ENCODE measurements at places on chromosomes 6 and 20.

DNA sequence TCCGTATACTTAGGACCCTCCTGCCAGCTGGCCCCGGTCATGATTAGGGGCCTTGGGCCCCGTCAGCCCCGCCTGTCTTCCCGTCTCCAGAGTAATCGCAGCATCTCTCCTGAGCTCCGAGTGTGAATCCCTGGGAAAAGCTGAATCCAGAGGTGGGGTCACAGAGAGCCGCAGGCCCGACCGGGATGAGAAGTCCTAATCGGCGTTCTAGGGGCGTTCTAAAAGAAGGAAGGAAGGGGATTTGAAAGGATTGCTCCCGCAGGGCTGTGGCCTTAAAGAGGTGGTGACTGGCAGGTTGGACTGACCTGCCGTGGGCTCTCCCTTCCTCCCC, 371 bp downstream of the HMGN4 start:
- no peak for DNase-seq

GRCh38 chr6:51959744-51960383, 127.5 kb downstream of the PKHD1 start:
- DNase-seq, result peak; percentile 20

GRCh38 chr6:27138837-27139755, 108.4 kb upstream of the PRSS16 start:
- DNase-seq, result peak; percentile 16

DNA sequence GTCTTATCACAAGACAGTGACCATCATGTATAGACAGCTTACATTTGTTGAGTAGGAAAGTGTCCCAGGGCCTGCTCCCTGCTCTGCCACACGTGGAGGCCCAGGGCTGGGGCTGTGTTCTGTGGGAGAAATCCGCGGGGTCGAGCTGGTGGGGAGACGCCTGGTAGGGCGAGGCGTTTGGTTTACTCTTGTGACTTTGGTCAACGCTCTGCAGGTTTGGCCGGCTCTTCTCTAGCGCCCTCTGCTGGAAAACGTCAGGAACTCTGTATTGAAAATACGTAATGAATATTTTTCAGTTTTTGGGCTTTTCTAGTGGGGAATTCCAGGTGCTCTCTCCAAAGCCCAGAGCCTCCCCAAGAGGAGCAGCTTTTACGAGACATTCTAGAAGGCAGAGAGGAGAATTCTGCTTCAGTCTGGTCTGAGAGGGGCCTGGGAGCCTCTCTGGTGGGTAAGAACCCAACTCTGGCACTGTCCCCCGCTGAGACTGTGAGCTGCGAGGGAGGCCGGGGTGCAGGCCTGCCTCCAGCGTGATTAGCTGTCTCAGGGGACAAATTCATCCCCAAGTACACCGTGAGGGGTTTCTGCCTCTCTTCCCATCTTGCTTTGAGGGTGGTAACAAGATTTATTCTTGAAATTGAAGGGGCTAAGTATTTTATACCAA, 112.6 kb upstream of the RALGAPA2 start:
- DNase-seq, result no peak

DNA sequence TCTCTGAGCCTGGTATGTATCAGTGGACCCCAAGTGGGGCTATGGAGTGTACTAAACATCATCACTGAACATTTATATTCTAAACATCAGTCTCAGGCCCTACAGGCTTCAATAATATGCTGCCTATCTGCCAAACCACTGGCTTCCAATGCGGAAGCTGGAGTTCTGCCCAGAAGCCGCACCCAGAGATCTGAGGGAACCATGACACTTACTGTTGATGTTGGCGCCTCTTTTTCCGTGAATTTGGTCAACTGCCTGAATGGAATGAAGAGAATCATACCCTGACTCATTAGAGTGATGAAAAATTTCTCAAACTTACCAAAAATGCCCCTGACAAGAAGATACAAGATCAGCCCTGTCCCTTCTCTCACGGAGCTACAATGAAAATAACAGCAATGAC, 66.2 kb downstream of the SLC22A23 start:
- DNase-seq, result peak; percentile 99

- DNase-seq, result no peak
These were observed 301.2 kb downstream of the RNGTT start for GRCh38 chr6:88662163-88662580.

DNA sequence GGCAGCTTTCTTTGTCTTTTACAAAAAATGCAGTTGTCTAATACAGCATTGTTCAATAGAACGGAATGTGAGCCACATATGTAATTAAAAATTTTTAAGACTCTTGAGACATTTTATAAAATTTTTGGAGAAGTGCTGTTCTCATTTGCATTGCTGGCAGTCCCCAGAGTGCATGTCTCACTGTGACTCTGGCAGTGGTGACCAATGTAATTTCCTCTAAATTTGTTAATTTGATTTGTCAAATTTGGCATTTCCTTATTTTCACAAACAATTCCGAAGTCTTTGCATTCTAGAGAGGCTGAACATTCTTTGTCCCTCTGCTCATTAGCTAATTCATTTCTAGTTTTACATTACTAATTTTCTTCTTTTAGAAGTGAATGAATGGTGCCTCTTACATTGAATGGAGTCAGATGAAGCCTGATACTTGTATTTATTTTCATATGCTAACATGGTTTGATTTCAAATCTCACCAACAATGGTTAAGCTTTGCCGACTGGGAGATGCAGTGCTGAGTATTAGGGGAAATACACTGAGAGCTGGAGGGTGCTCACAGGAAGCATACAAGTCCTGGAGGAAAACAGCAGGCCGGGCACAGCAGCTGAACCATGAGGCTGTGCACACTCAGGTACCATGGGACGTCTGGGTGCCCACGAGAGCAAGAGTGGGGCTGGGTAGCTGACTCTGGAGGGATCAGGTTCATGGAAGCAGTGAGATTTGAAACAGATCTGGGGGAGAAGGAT, 68.5 kb upstream of the ARMC2 start:
- no peak for DNase-seq

DNA sequence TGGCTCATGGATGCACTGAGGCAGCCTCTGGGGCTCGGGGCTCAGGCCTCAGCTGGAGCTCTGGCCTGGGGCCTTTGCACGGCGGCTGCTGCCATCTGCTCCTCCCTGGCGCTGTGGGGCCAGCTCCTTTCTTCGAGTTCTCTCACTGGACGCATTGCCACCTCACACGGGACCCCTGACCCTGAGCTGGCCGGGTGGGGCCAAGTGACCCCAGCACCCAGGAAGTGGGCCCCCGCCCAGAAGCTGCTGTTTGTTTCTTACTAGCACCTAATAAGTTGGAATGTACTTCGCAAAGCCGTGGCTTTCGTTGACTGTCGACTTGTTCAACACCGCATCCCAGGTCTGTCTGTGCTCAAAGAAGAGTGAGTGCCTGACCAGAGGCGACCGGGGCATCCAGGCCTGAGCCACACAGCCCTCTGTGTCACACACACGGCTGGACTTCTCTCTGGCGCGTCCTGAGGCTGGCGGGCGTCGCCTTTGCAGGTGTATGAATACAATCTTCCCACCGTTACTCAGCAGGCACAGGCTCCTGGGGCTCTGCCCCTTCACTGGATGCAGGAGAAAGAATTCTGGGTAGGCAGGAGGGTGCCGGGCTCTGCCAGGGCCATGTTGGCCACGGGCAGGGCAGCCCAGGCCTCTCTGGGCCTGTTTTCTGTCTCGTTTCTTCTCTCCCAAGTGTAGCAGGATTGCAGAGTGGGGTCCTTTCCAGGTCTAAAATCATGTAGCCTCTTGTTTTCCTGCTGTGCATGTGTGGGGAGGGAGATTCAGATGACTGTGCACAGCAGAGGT, 112.9 kb downstream of the DLL1 start:
- DNase-seq, result no peak

- no peak for DNase-seq
These were observed 31.6 kb upstream of the LAMA4 start for GRCh38 chr6:112286010-112286409.

GRCh38 chr6:38353310-38354036, 286.3 kb downstream of the BTBD9 start:
- DNase-seq, result no peak

- no peak for DNase-seq
These were observed 44.5 kb downstream of the SLC52A3 start for GRCh38 chr20:723756-724155.

DNA sequence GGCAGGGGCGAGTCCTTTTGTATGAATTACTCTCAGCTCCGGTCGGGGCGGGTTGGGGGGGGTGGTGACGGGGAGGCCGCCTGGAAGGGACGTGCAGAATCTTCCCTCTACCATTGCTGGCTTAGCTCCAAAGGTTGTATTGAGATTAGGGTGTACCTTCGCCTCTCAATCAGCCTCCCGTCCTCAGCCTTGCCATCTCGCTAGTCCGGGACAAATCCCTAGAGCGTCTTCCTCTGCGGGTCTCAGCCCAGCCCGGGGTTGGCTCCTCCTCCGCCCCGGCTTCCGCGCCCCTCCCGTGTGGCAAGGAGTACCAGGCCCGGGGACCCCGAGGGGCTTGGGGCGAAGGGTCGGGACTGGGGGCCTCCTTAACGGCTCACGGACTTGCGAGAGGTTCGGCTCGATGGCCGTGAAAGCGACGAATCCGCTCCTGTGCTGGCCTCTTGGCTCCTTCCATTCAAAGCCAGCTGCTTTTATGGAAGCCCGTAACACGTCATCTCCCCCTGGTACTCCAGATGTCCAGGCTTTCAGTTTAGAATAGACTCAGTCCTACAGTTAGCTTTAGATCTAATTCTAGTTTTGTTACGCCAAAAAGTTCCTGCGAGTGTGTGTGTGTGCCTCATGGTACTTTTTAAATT, 636 bp upstream of the EEF1A1 start:
- peak; percentile 77 for DNase-seq

- no peak for DNase-seq
These were observed 115.9 kb downstream of the KLHL32 start for GRCh38 chr6:97040355-97040860.

- DNase-seq, result no peak
These were observed 24.3 kb downstream of the HSF2 start for GRCh38 chr6:122423734-122424133.

GRCh38 chr6:21634582-21634981, 41.0 kb downstream of the SOX4 start:
- peak; percentile 95 for DNase-seq

DNA sequence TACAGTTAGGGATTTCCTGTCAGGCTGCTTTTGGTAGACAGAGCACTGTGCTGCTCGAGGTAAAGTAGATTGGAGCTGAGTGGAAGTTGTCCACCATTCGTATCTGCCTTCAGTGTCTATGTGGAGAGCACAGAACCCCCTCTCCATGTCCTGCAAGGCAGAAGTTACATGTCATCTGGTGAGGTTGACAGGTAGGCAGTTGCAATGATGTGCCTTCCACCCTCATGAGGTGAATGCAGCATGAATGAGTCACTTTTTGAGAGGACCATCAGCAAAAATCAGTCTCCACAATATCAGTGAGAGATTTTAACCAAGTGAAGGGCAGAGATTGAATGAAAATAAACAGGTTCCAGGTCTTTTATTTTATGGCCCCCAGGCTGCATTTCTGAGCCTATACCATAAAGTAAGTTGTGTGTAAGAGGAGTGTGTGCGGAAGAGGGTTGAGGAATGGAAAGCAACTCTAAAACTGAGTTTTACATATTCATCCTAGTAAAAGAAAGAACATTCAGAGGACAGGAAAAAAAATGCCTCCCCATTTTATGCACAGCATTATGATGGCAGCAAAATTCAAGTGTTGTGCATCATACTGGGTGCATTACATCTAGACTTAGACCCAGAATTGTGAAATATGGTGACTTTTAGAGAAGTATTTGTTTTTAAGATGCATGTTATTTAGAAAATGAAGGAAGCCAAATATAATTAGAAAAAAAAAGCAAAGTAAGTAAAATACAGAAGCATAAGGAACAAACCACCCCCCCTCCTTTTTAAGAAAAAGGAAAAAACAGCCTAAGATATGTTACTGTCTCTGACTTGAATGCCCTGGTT, 15.8 kb downstream of the TRAPPC3L start:
- DNase-seq, result no peak

DNA sequence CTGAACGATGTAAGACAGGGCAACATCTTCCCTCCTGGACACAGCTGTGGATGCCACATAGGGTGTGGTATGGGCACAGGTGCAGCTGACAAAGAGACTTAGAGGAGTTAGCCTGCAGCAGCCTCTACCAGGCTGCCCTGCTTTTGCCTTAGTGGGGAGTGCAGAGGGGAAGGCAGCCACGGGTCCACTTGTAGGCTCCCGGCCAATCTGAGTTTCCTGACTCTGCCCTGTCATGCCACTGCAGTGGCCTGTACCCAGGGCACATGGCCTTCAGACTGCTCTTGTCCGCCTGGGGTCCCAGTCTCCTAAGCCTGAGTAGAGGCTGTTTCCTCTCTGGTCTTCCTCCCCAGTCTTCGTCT, 17.1 kb upstream of the CST9L start:
- DNase-seq, result no peak

DNA sequence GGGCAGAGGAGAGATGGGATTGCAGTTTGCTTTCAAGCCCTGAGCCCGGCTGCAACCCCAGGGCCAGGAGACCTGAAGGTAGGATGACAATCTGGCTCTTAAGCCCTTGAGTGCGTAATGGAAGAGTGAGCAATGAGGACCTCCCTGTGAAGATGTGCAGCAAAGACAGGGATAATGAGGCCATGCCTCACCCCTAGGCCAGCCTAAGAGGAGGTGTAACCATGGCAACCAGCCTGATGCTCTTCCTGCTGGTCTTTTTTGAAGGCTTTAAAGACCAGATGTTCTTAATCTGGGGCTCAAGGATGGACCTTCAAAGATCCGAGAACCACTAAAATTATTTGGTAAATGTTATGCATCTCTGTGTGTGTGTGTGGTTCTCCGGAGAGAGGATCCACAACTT, 8.2 kb downstream of the ARHGAP40 start:
- no peak for DNase-seq

GRCh38 chr20:23826541-23827021, at the start of gene CST2:
CST2 (minus strand) TSS chr20:23826729; CDS start chr20:23826660, 69 bp downstream.
- DNase-seq, result peak; percentile 13

- DNase-seq, result no peak
These were observed 296.0 kb downstream of the SMOC2 start for GRCh38 chr6:168737014-168737413.

DNA sequence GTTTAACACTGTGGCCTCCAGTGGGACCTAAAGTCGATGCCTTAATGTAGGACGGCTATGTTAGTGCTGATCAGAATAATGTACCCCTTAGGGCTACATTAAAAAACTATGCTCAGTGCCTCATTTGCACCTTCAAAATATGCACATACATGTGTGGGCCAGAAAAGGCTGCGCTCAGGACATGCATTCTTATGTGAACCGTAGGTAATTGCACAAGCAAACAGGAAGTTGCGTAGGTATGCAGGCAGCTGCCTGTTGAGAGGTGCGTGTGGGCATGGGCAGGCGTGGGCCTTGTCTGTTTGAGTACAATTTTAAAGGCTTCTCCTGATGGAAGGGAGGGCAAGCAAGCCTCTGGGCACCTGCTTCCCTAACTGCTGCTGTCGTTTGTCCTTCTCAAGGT, 116.2 kb upstream of the JAG1 start:
- DNase-seq, result no peak

DNA sequence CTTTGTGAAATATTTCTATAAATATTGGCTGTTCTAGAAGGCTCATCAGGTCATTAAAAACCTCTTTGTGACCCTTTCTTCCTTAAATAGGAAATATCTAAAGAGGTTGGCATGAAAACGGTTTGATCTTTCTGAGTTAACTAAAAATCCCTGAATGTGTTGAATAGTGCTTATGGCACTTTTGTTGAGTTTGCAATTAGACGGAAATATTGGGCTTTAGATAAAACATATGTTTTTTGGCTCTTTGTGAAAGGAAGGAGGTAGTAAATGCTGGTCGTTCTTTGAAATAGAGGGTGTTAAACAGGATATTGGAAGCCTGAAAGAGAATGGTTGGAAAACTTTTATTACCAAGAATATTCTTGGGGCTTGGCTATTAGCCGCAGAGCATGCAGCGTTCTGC, 163.0 kb downstream of the ARID1B start:
- no peak for DNase-seq
